ENCODE measurements at places on chromosomes 12 and 14.

DNA sequence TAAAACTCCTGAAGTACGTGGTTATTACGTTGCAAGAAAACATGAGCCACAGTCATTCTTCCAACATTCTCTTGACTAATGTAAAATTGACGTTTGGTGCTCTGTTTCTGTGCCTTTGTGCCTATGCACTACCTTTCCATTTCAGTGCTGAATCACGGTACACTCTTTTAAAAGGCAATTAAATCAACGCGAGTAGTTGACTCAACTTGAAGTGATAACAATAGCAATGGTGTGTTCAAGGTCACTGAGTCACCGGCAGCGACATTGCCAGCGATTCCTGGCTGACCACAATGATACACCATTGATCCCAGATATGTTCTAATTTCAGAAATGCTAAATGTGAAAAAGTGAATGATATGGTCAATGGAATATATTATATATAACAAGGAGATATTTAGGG is 17.8 kb downstream of the AK7 start:
- peak; percentile 66 for DNase-seq

DNA sequence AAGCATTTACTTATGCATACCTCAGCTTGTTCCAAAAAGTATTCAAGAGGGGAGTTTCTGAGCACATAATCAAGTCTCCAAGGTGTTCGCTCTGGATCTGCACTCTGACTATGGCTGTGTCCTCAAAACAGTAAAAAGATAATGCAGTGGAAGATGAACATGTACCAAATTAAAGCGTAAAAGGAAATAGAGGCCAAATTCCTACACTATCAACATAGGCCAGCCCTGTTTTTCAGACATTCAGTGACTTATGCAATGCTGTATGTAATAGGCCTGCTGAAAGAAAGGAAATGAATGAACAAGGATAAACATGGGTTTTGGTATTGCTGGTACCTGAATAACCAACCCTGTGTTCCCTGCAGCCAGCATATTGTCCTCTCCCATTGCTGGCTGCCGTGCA is 115.7 kb downstream of the SAMD4A start:
- no peak for DNase-seq

DNA sequence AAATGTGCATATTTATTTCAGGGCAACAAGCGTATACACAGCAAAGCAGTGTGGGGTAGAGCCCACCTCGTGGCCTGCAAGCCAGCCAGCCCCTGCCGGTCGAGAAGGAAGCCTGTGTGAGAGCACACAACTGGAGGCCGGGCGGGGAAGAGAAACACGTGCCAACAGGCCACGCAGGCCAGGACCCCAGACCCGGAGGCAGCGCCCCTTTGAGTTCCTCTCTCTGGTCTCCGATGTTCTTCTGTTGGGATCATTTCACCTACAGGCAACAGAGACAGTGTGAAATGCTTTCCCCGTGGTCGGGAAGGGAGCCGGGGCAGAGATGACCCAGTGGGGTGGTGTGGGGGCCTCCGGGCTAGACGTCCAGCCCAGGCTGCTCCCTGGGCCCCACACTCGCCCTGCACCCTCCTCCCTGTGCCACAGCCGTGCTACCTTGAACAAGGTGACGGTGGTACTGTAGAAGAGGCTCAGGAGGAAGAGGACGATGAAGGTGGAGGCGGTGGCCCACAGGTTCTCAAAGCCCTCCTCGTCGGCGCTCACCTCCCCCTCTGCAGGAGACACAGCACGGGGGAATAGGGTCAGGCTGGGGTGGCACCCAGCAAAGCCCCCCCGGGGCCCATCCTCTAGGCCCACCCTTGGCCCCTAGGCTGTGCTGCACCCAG is 325.5 kb downstream of the TMEM121 start:
- no peak for DNase-seq

- no peak for DNase-seq
These were observed 218.1 kb upstream of the RTL1 start for GRCh38 chr14:101121508-101122139.

GRCh38 chr12:19220852-19221466 is 91.4 kb downstream of the PLEKHA5 start:
- DNase-seq: peak; percentile 70

DNA sequence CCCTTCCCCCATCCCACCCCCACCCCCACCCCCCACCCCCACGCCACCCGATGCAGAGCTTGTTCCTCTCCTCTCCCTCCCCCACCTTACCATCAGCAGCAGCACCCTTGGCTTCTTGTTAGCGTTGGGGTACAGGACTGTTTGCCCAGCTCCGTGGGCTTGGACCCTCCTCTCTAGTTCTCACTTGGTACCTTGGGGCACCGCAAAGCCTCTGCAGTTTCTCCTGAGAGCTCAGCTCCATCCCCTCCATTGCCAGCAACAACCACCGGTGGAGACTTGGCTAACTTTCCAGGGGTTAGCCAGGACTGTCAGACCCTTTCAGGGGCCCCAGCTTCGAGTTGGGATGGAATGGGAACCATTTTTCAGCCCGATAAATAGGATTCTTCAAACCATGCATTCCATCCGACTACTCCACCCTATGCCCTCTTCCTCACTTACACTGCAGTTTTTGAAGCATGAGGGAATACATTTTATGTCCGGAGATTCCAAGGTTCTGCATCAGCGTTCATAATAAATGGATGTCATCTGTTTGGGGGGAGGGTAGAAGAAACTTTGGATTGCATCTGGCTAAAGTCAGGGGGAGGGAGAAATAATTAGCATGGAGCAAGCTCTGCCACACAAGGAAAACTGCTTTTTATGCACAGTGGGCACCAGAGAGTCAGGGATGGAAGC is 1.1 kb downstream of the SCN8A start:
- DNase-seq: peak; percentile 87

- DNase-seq: no peak
These were observed 51.4 kb downstream of the BORCS5 start for GRCh38 chr12:12408265-12408690.

DNA sequence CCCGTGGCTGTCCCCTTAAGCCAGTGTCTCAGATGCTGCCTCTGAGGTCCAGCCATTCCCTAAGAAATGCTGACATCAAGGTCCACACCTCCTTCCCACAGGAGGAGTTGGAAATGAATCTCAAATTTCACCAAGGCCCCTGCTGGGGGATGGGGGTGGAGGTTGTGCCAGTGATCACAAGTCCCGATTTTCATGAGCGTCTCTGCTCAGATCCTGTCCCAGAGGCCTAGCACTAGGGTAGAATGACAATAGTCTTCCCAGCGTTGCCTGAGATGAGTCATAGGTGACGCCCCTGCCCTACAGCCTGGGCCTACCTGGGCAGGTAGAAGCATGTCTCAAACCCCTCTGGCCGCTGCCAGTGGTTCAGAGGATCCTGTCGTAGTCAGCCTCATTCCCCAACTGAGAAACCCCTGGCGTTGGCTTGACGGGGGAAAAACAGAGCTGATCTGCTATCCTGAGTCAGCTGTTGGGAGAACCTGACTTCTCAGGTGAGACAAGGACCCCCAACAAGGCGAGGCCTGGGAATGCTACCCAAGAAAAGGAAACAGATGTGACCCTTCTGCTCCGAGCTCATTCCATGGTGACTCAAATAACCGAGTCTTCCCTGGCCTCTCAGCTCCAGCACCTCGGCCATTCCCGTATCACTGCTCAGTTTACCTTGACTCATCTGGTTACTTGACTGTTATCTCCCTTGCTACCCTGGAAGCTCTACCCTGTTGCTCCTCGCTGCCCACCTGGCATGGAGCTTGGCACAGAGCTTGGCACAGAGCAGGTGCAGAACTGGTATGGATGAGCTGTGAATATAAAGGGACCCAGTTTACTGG is 21.8 kb upstream of the SPPL3 start:
- DNase-seq: no peak

DNA sequence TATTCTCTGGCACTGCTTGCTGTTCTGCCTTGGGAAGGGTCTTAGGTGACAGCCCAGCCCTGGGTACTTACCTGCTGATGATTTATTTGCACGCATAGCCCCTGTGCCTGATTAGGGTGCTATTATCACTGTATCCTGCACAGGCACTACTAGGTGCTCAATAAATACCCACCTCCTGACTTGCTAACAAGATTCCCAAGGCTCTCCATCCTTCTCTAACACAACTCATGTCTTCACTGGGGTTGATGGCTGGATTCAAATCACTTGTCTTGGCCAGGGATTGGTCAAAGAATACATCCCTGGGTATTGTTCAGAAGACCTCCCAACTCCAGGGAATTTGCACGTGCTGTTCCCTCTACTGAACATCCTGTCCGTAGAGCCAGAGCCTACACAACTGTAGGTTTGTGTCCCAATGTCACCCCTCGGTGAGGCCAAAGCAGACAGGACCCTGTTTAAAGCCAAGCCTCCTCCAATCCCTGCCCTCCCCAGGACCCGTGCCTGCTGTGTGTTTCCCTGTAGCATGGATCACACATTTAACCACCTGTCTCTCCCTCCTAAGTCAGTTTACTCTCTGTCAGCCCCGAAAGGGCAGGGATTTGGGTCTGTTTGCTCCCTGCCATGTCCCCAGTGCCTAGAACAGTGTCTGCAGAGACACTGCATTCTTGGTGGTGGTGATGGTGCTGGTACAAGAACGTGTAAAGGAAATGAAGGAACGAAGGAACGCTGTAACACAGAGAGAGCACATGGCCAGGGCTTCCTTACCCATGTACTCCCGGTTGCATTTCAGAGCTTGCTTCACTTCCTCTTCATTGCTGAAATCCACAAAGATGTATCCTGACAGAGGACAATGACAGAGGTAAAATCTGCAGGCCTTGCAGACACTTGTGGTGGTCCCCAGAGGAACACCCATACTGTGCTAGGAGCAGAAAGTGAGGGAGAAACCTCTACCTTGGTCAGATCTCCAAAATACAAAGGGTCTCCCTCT is 16.5 kb downstream of the RBM19 start:
- DNase-seq: no peak

DNA sequence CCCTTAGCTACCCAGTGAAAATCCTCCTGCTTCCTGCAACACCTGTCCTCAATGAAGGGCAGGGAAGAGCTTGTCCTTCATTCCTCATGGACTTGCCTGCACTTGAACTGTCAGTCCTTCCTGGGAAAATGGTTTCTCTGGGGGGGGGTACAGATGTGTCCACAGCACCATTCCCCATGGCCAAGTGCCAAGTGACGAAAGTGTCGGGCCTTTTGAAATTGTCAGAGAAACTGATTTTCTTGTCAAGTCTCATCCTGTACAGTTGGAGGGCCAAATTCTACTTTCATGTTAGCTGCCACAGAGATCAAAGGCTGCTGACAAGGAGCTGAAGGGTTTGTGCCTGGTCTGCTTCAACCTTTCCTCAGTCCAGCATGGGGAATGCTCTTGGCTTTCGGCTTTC is 179.5 kb upstream of the PARP11 start:
- no peak for DNase-seq

GRCh38 chr14:91255026-91255695 is 10.7 kb upstream of the GPR68 start:
- DNase-seq: no peak

DNA sequence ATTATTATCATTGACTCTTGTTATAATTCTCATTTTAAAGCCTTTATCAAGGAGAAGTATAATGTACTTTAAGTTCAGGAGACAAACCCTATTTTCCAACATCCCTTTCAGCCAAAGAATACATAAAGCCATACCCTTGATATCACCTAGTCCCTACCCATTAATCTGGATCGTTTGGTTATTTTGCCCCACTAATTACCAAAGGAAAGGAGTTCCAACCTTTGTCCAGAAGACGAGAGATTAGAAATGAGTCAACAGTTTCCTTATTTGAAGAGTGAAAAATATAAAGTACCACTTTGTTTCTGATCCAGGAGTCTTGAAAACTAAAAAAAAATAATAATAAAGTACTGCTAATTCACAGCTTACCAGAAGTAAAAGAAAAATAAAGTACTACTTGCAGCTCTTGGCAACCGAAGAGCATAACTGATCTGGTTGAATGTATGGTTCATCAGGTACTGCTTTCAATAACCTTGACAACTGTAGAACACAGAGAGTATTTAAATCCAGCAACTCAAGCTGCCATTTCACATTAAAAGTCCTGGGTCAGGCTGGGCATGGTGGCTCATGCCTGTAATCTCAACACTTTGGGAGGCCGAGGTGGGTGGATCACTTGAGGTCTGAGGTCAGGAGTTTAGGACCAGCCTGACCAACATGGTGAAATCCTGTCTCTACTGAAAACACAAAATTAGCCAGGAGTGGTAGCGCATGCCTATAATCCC is 33.7 kb downstream of the LIMA1 start:
- no peak for DNase-seq

DNA sequence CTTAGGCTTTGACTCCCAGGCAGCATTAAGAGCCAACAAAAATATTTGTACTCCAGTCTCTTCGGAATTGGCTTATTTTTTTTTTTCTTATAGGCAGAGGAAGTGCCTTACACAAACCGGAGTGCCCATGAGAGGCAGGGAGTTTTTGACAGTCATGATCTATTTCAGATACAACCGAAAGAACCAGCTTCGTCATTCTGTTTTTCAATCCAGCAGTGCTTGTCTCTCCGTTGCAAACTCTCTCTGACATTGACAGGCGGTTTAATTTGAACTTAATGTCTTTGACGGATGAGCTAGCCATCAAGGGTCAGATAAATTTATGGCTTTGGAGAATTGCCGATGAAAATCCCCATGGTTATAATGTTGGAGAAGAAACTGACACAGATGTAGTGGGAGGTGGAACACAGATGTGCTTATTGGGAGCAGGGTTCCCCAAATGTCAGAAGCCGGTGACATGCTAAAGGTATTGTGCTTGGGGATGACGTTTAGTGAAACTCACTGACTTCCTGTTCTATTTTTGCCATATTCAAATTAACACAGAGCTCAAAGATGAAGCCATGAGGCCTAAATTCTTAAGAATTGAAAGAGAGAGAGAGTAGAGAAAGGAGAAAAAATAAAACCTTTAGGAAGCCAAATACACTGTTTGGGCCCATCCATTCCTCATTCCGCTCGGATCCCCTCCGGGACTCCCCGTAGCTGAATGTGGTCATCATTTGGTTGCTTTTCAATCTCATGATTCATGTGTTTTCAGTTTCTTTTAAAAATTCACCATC is 59.7 kb downstream of the PLXNC1 start:
- DNase-seq: peak; percentile 42

- DNase-seq: no peak
These were observed 29.1 kb downstream of the ATG14 start for GRCh38 chr14:55382483-55382882.

DNA sequence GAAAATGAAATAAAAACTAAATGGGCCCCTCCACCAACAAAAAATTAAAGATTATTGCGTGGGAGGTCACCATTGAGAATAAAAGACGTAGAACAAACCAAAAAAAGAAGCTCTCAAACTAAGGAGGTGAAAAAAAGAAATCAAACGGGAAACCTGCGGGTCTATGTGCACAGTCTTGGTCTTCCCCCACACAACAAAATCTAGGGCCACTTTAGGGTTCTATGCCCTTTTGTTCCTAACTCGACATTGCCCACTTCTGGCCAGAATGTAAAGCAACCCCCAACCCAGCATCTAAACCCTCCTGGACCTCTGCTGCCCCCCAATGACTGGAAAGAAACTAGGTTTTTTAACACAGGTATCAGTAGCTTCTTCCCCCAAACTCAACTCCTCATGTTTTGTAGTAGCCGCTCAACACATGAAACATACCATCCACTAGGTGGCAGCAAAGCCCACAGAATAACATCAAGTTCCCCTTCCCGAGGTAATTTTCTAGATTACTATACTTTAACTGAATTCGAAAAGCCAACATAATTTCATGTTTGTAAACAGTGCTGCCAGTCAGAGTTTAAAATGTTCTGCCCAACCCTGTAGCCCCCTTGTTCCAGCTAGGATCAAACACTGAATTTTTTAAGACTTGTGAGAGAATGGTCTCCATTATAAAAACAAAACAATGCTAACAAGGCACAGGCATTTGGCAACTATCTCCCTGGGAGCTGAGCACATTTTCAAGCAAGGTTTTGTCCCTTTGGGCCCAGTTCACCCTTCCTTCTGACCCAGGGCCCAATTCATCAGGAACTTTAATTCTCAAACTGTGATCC is 18.7 kb downstream of the DAD1 start:
- DNase-seq: peak; percentile 63

- DNase-seq: no peak
These were observed 54.9 kb downstream of the TECPR2 start for GRCh38 chr14:102417646-102418045.
